ENCODE measurements at places on chromosomes 4 and X.

- DNase-seq, result no peak
Measured at GRCh38 chr4:158005021-158005420, 167.8 kb downstream of the GASK1B start.

DNA sequence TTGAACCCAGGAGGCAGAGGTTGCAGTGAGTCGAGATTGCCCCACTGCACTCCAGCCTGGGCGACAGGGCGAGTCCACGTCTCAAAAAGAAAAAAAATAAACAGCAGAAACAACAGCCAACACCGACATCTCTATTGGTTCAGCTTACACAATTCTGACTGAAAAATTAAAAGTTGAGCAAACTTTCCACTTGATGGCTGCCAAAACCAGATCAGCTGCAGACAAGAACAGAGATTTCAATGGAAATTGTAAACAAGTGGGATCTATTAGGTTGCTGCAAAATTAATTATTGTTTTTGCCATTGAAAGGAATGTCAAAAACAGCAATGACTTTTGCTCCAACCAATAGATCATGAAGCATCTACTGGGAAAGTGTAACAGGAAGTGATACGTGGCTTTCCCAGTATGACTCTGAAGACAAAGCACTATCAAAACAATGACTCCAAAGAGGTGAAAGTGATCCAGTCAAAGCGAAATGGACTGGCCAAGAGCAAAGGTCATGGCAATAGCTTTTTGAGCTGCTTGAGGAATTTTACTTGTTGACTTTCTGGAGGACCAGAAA, 26.3 kb downstream of the UPF3B start:
- no peak for DNase-seq

GRCh38 chr4:124018383-124019317, 622.1 kb downstream of the SPRY1 start:
- DNase-seq, result peak; percentile 29

DNA sequence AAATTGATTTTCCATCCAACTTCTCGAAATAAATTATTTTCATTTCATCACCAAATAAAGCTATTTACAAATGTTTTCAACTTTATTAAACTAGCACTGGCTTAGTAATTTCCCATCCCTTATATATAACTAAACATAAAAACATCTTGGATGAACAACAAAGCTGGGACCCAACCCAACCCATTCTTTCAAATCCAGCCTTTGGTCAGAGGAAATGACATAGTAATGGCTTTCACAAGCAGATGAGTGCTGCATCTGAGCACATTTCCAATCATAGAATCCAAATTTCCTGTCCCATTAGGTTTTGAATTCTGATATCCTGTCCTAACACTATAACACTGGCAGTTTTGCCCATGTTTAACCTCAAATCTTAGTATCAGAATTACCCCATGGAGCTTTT, 7.9 kb upstream of the EMCN start:
- no peak for DNase-seq

- DNase-seq, result no peak
Measured at GRCh38 chr4:183635741-183636140, 23.2 kb downstream of the RWDD4 start.

- DNase-seq, result peak; percentile 81
Measured at GRCh38 chr4:112523008-112523721, 7.2 kb upstream of the NEUROG2 start.

Measured in retina (tissue), 1 donor.